Cardiac muscle cell (in vitro differentiated cells and primary cell): ENCODE measurements at places on chromosomes 1 and 21. TPM values are rescaled to one million over a fixed set of nuclear protein-coding genes. Genes with fewer than 3 reads are reported as not detected.

GRCh38 chr1:85570446-85571180, 9.9 kb upstream of the CCN1 start:
- DNase-seq, result no peak

DNA sequence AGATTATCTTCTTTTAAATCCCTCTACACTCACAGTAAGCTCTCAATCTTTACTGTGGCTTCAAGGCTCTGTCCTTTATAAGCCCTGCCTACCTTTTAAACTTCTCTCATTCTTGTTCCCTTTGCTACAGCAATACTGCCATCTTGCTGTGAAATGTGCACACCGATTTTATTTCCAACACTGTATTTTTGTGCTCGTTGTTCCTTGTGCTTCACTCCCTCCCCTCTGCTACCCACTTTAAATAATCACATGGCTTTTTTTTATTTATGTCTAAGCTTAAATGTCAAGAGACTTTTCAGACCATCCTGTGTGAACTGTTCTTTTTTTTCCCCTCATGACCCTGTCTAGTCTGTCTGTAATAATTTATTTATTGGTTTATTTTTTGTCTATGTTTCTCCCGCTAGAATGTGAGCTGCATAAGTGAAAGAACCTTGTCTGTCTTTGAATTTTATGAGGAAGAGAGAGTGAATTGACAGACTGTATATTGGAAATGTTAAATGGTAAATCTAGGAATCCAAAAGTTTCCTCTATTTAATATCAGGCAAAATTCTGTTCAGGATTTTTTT, 45.7 kb downstream of the ABCD3 start:
- DNase-seq, result no peak

GRCh38 chr1:16146279-16147155, 9.4 kb downstream of the EPHA2 start:
- peak; percentile 95 for DNase-seq

GRCh38 chr1:27779122-27779521, 6.1 kb downstream of the STX12 start:
- DNase-seq, result no peak

The HES5 gene
- polyA plus RNA-seq, result not detected in 2 replicates

The UAP1 gene
- polyA plus RNA-seq, result 24.0 and 41.6 TPM in 2 replicates

DNA sequence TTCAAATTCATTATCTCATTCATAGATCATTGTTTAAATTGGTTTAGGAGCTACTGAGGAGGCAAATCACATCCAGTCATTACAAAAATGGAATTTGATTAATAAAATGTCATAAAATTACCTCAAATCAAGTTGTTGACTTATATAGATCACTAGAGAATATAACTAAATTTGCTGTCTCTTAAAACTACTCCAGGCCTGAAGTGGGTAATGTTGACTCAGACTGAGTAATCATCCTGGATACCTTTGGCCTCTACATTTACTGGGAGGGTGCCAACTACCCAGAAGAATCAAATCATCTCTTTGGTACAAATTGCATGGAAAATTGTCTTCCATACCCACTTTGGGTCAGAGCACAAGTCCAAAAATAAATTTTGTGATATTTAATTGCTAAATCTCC, 191.2 kb upstream of the GREM2 start:
- no peak for DNase-seq

GRCh38 chr1:155253208-155253607, 2.1 kb downstream of the ENTREP3 start:
- no peak for DNase-seq

DNA sequence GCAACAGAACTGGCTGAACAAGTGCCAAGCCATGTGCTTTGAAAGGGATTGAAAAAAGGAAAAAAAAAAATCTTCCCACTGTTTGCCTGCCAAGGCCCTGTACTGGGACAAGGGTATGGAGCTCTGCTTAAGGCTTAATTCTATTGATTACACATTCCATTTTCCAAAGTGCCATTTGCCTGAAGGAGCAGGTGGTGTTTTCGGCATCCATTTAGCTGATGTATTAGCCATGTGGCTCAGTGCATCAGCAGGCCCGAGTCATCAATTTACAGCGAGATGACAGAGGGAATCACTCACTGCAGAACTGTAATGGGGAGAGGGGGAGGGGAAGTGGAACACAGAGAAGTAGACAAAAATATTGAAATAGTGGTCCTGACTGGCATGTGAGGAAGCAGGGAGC, 144.2 kb upstream of the BEND5 start:
- DNase-seq, result no peak

GRCh38 chr1:202577381-202577780, 132.9 kb downstream of the SYT2 start:
- peak; percentile 53 for DNase-seq

DNA sequence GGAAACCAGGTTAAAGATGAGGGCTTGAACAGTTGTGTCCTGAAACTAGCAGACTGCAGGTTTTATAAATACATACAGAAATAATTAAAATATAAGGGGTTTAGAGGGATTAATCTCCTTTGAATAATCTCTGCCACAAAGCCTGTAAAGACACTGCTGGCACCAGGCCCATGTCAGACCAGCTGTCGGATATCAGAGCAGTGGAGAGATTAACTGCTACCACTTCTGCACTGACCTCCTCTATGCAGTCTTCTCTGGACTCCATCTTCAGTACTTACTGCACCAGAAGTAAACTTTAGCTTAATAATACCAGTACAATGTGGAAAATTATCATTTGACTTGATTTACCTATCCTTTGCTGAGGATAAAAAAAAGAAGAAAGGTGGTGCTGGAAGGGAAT, 128.6 kb downstream of the LHX4 start:
- DNase-seq, result peak; percentile 60

The LRRC71 gene
- polyA plus RNA-seq, result 0.24 and 0.69 TPM in 2 replicates

The RBM8A gene
- polyA plus RNA-seq, result 272 and 289 TPM in 2 replicates

DNA sequence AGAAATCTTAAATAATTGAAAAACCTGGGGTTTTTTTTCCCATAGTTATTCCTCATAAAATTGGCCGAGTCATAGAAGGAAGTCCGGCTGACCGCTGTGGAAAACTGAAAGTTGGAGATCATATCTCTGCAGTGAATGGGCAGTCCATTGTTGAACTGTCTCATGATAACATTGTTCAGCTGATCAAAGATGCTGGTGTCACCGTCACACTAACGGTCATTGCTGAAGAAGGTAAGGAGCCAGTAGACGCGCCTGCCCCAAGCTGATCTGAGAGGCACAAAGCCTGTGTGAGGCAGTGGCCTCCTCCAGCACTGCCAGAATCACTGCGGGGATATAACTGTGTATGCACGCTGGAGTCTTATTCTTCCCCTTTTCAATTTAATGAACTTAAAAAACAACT, 100.3 kb downstream of the PHTF1 start:
- DNase-seq, result no peak

DNA sequence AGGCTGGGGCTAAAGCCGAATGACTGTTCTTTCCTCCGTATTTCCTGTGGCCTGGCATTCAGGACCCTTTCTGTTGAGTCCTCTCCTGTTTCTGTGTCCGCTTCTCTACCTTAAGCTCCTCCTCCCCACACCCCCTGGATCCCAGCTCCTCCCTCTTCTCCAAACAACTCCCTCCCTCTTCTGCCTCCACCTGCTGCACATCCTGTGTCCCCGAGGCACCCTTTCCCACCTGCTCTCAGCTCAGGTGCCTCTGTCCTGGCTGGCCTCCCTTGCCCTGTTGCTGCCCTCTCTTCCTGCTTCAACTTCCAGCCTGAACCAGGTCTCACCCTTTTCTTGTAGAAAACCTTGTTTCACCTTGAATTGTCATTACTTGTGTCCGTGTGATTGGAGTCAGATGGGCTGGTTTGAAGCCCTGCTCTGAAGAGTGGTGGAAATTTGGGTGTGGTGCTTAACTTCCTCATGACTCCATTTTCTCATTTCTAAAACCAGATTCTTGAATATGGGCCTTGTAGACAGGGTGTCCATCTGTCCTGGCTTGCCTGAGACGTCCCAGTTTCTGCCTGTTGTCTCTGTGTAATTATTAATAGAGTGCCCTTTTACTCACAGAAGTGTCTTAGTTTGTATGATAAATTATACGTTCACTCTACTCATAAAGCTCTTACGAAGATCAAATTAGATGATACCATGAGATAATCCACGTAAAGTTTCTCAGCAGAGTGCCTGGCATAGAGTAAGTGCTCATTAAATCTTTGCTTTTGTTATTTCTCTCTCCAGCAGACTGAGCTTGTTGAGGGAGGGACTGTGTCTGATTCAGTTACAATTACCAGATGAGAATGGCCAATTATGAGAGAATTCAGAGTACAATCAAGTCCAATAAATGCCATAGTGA, 58.9 kb upstream of the TRABD2B start:
- no peak for DNase-seq

The FMN2 gene
- 0.50 and 2.7 TPM in 2 replicates for polyA plus RNA-seq

The ADAM30 gene
- polyA plus RNA-seq, result not detected in 2 replicates

DNA sequence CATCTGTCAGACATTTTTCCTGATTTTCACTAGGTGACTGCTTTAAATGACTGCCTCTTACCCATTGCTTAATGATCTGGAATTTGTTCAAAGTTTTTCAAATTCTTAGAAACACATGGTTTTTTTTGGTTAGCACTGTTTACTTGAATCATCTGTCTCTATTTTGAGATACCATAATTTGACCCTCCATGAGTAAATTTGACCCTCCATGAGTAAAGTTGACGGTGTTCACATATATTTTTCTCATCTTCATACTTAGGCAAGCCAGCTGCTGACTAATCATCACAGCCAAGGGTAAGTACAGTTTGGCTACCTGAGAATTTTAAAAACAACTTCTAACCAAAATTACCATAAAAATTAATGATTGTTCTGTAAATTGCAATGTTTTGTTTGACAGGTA, 586.5 kb downstream of the PTBP2 start:
- DNase-seq, result peak; percentile 20

The TRABD2B gene
- 0.10 and 0.82 TPM in 2 replicates for polyA plus RNA-seq

DNA sequence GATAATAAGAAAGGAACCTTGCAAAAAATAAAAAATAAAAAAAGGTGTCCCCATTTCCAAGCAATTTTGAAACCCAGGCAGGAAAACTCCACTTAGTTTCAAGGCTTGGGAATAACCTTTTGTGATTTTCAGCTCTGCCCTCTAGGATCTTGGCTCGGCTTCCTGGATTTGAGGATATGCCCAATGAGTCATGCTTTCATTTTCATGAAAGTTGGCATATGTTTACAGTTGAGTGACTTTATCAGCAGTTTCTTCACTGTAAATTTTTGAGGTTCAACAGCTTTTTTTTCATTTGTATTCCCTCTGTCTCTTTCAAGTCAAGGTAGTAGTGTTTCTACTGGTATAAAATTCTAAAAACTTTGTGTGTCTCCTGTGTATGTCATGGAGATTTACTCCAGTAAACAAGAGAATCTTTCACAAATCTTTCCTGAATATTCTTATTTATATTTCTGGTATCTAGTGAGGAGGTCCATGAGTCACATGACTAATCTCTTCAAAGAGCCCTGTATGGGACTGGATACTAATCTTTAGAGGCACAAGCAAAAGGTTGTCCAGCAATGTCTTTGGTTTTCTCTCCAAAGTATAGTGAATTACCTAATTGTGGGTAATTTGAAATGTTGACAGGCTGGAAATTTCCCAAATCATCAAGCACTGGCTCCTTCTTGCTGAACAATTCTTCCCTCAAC, 335.3 kb downstream of the BRINP2 start:
- peak; percentile 7 for DNase-seq

The NES gene
- polyA plus RNA-seq, result 86.5 and 89.3 TPM in 2 replicates

GRCh38 chr21:29349702-29350101, 51.0 kb downstream of the BACH1 start:
- DNase-seq, result no peak

DNA sequence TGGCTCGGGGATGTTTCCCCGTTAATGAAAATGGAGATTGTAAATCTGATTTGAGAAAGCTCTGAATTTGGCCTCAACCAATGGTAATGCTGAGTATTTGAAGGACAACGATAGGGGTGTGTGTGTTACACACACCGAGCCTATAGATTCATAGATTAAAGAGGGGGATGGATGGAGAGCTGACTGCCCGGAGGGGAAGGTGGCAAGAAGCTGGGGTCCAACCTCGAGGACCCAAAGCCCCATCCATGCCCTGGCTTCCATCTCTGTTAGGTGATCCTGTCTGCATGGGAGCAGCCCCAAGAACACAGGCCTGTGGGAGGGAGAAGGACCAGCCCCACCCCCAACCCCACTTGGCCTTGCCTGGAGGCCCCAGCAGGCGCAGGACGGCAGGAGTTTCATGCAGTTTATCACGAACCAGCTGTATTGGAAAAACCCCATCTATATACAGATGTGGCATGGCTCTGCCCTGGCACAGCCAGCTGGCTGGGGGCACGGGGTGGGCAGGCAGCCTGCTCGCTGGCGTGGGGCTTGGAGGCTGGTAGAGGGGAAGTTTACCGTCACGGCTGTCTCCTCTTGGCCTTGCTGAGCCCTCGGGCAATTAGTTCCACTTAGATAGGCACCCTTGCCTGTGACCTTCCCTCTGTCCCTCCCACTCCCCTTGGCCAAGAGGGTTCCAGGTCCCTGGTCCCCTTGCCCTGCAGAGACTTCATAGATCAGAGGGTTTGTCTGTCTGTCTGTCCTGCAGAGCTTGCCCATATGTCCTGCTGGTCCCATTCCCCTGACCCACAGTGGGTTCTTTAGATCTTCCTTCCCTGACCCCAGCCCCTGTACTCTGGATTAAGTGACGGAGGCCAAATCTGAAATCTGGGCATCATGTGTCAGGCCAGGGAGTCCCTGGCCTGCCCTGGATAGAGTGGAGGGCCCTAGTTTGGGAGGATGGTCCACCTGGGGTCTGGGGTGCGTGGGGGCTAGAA, 3.0 kb downstream of the HSPB7 start:
- no peak for DNase-seq

DNA sequence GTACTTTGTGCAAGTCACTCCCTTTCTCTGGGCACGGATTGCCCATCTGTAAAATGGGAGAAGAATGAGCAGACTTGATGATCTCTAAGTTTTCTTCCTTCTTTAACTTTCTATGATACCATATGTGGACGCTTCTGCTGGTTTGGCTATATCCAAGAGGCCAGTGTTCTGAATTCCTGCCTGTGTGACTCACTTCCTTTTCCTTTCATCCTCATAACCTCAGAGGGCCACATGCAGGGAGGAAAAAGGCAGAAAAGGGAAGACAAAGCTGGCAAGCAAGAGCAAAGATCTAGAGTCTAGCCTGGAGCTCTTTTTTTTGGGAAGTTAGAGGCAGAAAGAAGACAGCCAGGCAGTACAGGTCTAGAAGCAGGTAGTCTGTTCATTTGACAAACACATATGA, 151.2 kb downstream of the OMA1 start:
- peak; percentile 93 for DNase-seq

The CLDN8 gene
- polyA plus RNA-seq, result not detected in 2 replicates

The AGBL4 gene
- 0.37 TPM in 1 of 2 replicates, not detected in the other for polyA plus RNA-seq

GRCh38 chr21:33208534-33208933, 21.2 kb upstream of the IFNAR2 start:
- DNase-seq, result no peak

DNA sequence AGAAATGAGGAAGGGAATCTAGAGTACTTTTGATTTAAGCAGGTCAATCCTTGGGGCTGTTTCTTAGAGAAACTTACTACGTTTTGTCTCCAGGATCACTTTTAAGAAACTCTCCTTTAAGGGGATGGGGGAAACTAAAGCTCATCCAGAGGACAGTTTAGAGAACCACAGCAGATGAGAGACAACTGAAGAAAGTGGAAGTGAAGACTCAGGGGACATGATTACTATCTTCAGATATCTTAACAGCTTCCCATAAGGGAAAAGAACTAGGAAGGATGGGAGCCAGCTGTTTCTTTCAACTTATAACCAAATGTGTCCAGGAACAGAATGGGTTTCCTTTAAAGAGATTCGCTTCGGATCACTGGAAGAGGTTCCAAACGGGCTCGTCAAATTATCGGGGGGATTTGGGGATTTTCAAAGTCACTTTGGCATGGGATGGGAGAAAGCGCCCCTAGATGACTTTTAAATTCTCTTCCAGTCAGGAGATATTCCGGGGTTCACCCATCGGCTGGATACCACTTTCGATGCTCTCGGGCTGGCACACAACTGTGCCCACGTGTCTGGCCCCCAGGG, 1.2 kb downstream of the SCMH1 start:
- peak; percentile 21 for DNase-seq

- no peak for DNase-seq
Measured at GRCh38 chr1:90317628-90318027, 322.7 kb downstream of the ZNF326 start.

The SYT14 gene
- polyA plus RNA-seq, result 0.09 and 0.55 TPM in 2 replicates
